ENCODE measurements at places on chromosomes 4 and X.
A peak's percentile ranks its signal among the peaks of the same experiment; 100 is the strongest.

GRCh38 chrX:114058988-114059418, 524.9 kb upstream of the HTR2C start:
- no peak for DNase-seq

GRCh38 chr4:100098011-100098545, 92.2 kb downstream of the DDIT4L start:
- no peak for DNase-seq

- no peak for DNase-seq
Measured at GRCh38 chrX:120463241-120463640, 5.9 kb downstream of the LAMP2 start.

DNA sequence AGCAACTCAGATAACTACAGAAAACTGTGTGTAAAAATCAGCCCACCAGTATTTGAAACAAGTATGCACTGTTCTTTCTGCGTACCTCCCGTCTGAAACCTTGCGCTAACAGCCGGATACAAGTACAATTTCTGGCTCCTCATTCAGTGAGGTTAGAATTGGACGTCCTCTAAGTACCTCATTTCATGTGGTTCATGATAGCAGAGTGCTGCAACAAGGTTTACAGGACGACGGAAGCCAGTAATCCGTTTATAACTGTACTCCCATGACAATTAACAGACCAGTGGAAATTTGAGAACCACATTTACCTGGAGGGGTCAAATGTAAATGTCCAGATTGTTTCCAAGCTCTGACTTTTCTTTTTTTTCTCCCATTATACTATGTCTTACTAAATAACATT, 52.9 kb upstream of the TENM3 start:
- no peak for DNase-seq

DNA sequence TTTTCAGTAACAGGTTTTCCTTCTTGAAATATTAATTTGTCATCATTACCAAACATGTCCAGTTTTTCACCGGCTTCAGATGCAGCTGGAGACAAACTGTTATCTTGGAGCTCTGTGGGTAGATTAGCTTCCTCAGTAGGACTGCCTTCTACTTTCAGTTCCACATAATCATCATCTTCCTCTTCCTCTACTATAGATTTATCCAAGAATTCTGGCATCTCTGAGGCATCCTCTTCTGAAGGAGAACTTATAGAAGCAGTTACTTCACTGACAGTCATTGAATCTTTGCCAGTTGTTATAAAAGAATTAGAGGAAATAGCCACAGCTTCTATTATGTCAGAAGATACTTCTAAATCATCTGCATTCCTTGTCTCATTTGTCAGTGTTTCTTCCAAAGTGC, 162.9 kb downstream of the LRBA start:
- peak; percentile 4 for DNase-seq

GRCh38 chr4:175823015-175823742, 11.1 kb upstream of the GPM6A start:
- DNase-seq, result no peak

DNA sequence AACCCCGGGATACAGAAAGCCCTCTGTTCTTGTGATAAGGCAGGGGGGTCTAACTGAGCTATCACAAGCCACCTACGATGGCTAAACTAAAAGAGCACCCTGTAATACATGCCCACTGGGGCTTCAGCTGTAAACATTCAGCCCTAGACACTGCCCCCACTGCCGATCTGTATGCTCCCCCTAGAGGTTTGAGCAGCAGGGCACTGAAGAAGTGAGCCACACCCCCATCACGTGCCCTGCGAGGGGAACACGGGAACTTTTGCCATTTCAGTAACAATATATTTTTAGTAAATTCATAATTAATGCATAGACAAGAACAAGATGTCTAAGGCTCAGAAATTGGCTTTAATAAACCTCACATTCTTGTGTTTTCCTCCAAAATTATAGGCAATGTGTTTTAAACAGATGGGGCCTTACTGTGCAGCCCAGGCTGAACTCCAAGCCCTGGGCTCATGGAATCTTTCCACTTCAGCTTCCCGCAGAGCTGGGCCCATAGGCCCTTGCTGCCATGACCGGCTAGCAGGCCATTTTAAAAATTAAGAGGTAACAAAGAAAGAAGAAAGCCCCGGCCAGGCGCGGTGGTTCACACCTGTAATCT, 235.3 kb upstream of the SFRP2 start:
- no peak for DNase-seq

- DNase-seq, result no peak
Measured at GRCh38 chrX:152997337-152997736, 3.4 kb upstream of the PNMA5 start.

DNA sequence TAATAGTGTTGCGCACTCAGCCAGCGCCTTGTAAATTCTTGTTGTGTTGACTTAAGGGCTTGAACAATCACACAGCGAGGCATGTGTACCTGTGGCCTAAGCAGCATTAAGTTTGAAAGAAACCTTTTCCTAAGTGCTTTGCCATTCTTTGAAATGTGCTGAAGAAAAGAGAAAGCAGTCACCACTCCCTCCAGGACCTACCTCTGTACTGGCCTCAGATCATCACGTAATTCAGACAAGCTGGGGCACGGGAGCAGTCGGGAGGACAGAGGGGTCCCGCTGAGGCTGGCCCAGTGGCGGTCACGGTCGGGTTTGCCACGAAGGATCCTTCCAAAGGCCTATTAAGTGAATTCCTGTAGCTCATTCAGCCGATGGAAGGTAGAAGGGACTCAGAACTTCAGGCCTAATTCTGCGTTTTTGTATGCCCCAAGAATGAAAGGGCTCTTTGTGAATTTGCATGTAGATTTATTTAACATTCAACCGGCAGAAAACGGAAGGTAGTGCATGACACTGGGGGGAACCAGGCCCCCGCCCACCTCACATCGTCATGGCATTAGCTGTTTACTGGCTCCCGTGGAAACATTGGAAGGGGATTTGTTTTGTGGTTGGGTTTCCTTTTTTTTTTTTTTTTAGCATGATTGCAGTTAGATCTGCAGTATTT, 106.3 kb downstream of the TRAPPC11 start:
- no peak for DNase-seq

DNA sequence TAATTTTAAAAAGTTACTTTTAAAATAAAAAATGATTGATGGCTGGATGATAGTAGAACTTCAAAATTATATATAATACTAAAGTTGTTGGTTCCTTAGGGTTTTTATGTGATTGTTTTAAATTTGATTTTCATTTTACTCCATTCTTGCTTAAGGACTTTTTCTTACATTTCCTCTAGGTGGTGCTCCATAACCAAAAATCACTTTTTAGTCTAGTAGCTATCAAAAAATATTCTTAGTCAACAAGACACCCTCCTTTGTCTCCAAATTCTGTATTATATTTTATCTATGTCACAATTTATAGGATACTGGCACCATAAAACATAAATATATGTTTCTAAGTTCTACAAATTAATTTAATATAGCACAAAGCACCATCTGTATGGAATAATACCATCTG, 67.2 kb upstream of the BRWD3 start:
- DNase-seq, result no peak

GRCh38 chr4:22962295-22962694, 269.6 kb downstream of the GBA3 start:
- no peak for DNase-seq

DNA sequence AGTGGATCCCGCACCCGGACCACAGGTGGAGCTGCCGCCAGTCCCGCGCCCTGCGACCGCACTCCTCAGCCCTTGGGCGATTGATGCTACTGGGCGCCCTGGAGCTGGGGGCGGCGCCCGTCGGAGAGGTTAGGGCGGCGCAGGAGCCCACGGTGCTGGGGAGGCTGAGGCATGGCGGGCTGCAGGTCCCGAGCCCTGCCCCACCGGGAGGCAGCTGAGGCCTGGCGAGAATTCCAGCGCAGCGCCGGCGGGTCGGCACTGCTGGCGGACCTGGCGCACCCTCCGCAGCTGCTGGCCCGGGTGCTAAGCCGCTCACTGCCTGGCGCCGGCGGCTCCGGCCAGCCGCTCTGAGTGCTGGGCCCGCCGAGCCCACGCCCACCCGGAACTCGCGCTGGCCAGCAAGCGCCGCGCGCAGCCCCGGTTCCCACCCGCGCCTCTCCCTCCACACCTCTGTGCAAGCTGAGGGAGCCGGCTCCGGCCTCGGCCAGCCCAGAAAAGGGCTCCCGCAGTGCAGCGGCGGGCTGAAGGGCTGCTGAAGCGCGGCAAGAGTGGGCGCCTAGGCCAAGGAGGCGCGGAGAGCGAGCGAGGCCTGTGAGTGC, 1256.5 kb downstream of the STIM2 start:
- DNase-seq, result no peak

DNA sequence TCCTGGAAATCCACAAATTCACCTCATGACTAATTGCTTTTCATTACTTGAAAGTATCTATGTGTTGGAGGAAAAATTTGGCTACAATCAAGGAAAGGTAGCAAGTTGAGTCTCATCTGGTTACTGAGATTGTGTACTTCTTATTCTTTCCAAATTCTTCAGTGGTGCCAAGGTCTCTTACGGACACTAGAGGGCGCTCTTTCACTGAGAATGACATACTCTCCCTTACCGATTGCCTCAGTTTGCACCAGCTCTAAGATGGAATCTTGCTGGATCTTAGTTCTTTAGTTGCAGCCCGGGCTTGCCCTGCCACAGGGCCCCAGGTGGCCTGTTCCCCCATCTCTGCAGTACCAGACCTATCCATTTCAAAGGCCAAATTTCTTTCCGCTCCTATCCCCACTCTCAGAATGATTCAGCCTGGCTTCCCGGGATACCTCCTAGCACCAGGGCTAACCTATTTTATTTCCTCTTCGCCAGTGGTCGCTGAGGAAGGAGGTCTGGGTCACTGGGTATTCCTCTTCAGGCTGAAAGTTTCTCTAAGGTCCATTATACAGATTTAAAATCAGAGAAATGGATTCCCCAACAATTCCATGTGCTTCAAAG, 24.6 kb upstream of the GPR50 start:
- no peak for DNase-seq

GRCh38 chr4:133799717-133800315, 401.8 kb downstream of the PABPC4L start:
- DNase-seq, result no peak

GRCh38 chr4:11028334-11028733, 343.8 kb upstream of the CLNK start:
- DNase-seq, result no peak

- no peak for DNase-seq
Measured at GRCh38 chr4:30744957-30745640, 24.9 kb downstream of the PCDH7 start.

DNA sequence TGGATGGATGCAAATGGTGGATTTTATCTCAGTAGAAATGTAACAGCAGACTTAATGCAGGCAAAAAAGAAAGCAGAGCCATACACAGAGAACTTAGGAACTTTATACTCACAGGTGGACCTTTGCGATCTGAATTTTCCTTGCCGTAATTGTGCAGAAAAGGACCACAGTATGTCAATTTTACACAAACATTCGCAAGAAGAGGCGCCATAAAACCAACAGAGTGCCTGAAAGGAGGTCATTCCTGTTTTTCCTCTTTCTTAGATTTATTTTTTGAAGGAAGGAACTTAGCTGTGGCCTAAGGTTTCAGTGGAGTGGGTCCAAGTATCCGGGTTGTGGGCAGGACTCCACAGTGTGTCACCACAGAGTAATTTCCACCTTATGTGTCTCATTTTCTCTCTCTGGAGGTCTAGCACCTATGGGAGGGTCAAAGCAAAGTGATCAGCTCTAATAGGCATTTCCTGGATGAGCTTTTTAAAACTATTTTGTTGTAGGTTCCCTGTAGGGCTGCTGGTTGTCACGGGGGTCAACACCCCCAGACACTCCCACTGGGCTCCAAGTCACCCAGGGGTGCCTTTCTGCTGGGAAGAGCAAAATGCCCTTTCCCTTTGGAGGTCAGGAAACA, 24.7 kb upstream of the PBDC1 start:
- DNase-seq, result no peak

Measured in AG04449 (cell line).